ENCODE measurements at places on chromosomes 5 and 9.
A peak's percentile ranks its signal among the peaks of the same experiment; 100 is the strongest.

DNA sequence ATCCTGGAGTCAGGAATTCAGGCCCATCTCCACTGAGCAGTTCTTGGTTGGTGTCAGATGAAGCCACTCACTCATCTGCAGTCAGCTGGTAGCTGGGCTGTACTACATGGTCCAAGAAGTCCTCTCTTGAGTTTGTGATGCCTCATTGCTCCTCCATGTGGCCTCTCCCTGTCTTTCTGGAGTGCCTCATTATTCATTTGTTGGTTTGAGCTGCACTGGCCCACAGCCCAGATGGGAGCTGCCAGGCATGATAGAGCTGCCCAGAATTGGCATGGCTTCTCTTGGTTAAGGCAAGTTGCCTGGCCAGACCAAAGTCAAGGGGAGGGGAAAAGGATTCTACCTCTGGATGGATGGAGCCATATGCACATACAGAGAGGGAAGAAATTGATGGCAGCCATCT is 8.0 kb downstream of the PTCD2 start:
- no peak for DNase-seq

DNA sequence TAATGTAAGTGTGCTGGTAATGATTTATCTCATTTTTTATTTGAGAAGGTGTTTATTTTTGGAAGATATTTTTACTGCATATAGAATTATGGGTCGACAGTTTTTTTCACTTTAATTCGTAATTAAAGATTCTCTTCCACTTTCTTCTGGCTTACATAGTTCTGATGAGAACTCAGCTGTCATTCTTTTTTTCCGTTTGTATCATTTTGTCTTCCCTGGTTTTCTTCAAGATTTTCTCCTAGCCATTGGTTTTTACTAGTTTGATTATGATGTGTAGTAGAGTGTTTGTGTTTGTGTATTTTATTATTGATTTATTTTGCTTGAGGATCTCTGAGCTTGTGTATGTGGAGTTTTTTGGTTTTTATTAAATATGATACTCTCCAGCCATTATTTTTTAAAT is 21.7 kb downstream of the SLF1 start:
- DNase-seq: no peak

DNA sequence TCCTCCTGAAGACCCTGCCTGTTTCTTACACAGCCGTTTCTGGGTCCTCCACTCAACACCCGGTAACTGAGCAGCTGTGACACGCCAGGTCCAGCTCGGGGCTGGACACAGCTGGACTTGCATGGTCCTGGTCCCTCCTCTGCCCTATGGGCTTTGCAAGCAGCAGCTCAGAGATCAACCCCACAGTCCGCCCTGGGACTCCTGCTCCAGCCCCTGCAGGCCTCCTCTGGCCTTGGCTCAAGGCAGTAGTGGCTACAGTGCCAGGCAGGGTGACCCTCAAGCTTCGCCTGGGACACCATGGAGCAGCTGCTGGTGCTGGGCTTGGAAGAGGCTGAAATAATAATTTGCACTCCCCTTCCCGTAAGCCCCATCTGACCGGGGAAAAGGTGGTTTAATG is 66.1 kb upstream of the OLFM1 start:
- DNase-seq: no peak

GRCh38 chr5:151581347-151581746 is 9.8 kb downstream of the FAT2 start:
- no peak for DNase-seq

GRCh38 chr9:134065612-134066419 is 2.0 kb downstream of the BRD3 start:
- DNase-seq: peak; percentile 19

DNA sequence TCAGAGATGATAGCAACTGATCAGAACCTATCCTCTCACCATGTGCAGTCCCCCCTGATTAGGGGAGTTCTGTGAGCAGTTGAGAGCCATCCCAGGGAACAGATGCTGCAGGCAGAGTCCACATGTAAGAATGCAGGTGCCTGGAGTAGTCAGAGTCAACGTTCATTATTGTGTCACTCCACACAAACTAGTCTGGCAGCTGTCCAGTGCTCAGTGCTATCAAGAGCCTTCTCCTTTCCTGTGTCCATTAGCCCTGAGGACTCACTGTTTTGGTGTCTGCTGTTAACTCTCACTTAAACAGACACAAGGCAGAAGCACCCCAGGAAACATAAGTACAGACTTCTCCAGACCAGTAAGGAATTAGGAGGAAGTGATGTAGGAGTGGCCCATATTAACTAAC is 2.5 kb downstream of the SH3TC2 start:
- no peak for DNase-seq

DNA sequence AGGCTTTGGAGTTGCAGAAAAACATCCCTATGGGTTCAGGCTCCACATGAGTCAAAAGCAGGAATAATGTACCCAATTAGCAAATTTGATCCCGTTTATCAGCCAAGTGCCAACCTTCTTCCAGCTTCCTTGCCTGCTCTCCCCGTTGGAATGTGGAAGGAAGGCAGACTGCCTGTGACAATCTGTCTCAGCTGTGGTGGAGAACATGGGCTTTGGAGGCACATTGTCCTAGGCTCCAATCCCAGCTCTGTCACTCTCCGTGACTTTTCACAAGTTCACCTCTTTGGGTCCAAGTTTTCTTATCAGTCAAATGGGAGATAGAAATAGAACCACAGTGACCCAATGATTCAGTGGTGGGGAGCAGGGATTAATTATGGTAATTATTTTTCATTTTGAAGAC is 113.9 kb downstream of the ARHGAP26 start:
- DNase-seq: no peak

- DNase-seq: no peak
Observed at GRCh38 chr9:111659691-111660090, 1.7 kb upstream of the GNG10 start.

DNA sequence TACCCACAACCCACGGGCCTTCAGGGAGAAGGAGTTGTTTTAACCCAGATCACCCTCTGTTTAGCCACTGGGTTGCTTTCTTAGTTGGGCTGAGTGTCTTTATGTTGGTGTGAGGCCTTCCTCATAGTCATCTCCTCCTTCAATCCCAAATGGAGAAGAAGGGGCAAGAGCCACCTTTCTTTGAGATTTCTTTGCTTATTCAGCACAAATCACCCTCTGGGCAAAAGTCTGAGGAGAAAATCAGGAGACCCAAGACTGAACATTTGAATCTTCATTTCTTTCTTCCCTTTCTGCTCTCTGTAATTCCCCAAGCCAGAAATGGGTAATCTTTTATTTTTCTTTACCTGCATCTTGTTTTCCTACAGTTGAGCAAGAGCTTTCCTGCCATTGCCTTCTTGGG is 329.0 kb downstream of the TLE4 start:
- no peak for DNase-seq

Data from stimulated activated CD8-positive, alpha-beta memory T cell treated with anti-CD3 and anti-CD28 coated beads, Interleukin-2, amount 100 ng/mL, for 1 hour (primary cell).